ENCODE measurements at places on chromosomes 1 and 21.

- DNase-seq: no peak
Observed at GRCh38 chr1:87530042-87530807, 201.5 kb downstream of the LMO4 start.

DNA sequence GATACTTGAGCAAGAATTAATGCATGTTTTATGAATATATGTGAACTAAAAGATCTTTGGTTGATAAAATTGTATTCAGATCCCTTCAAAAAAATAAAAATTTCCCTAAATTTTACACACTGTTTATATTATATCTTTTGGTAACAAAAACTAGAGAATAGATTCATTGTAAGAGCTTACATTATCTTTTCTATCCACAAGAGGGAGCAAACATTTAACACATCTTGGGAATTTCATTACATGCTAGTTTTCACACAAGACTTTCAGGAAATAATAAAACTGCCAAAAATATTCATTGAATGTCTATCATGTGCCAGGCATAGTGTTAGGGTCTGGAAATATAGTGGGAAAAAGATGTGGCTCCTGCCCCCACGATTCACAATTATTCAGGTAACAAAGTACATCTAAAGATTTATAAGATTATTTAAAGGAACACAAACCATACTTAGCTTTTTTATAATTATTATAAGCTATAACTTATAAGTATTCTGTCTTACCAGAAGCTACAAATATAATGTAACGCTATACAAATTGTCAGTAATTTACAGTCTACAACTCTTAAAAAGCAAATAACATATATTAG is 30.6 kb downstream of the FAF1 start:
- no peak for DNase-seq

GRCh38 chr1:100775483-100775882 is 55.9 kb downstream of the VCAM1 start:
- DNase-seq: no peak

DNA sequence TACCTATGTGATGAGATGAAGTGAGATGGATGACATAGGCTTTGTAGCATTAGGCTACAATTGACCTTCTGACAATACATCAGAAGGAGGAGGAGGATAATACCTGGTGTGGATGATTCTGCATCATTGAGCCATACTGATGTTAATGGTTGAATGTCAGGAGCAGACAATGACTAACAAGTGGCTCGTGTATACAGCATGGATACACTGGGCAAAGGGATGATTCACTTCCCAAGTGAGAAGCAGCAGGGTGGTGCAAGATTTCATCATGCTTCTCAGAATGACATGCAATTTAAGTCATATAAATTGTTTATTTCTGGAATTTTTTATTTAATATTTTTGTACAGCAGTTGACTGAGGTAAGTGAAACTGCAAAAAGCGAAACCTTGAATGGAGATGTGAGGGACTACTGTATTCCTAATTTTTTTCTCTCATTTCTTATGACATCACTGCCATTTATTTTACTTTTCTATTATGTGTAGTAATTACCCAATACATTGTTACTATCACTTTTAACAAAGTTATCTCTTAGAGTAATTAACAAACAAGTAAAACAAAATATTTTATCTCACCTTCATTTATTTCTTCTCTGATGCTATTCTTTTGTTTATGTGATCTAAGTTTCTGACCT is 34.4 kb upstream of the COP1 start:
- DNase-seq: no peak

GRCh38 chr1:205920861-205921569 is 22.2 kb downstream of the SLC26A9 start:
- no peak for DNase-seq

GRCh38 chr21:40070871-40071270 is 203.6 kb downstream of the PCP4 start:
- no peak for DNase-seq

DNA sequence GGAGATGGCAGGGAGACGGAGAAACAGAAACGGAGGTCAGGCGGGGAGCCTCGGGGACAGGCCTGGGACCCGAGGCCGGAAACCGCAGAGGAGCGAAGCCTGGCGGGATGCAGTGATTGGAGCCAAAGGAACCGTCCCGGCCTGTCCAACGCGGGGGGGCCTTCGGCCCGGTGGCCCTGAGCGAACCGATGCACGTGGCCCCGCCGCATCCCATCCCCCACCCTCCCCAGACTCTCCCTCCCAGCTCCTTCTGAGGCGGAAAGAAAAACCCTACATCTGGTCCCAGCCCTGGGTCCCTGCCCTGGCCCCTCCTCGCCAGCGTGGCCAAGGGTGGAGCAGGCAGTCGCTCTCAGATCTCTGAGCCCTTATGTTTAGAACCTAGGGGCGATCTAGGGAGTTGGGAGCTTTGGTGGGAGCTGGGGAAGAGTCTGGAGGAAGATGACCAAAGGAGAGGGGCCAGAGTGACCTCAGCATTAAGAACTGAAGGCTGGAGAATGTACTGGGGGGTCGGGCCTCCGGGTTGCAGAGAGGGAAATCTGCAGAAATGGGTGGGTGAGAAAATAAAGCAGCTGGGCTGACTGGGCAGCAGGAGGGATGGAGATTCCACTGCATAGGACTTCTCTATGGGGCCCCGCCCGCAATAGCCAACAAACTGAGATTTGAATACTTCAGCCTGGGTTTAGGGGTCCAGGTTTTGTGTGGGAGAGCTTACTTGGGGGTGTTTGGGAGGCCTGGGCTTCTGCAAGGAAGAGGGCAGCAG is 1.5 kb upstream of the CRABP2 start:
- DNase-seq: no peak

DNA sequence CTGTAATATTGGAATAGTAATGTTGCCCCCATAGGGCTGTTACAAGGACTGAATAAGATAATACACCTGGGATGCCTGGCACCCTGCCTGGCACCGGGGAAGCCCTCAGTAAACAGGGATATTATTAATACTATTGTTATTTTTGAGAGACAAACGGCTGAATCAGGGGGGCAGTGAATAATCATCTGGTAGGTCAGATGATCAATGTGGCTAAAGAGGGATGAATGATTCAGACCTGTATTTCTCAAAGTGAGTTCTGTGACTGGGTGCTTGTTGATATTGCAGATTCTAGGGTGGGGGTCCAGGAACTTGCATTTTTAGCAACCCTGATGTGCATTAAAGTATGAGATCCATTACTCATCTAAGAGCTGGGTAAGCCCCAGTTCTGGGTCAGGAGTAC is 46.2 kb upstream of the BCL10 start:
- DNase-seq: no peak

- DNase-seq: no peak
Observed at GRCh38 chr21:37758982-37759381, 157.3 kb downstream of the KCNJ6 start.

DNA sequence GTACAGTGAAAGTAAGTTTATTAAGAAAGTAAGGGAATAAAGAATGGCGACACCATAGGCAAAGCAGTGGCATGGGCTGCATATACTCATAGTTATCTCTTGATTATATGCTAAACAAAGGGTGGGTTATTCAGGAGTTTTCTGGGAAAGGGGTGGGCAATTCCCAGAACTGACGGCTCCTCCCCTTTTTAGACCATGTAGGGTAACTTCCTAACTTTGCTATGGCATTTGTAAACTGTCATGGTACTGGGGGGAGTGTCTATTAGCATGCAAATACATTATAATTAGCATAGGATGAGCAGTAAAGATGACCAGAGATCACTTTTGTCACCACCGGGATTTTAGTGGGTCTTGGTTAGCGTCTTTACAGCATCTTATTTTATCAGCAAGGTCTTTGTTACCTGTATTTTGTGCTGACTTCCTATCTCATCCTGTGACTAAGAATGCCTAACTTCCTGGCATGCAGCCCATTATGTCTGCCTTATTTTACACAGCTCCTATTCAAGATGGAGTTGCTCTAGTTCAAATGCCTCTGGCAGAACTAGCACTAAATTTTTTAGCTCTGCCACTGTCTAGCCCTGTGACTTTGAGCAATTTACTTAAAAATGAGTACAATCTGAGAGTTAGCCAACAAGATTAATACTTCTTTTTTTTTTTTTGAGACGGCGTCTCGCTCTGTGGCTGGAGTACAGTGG is 110.3 kb upstream of the PALMD start:
- DNase-seq: no peak

GRCh38 chr1:172325531-172325930 is 95.0 kb upstream of the C1orf105 start:
- no peak for DNase-seq

DNA sequence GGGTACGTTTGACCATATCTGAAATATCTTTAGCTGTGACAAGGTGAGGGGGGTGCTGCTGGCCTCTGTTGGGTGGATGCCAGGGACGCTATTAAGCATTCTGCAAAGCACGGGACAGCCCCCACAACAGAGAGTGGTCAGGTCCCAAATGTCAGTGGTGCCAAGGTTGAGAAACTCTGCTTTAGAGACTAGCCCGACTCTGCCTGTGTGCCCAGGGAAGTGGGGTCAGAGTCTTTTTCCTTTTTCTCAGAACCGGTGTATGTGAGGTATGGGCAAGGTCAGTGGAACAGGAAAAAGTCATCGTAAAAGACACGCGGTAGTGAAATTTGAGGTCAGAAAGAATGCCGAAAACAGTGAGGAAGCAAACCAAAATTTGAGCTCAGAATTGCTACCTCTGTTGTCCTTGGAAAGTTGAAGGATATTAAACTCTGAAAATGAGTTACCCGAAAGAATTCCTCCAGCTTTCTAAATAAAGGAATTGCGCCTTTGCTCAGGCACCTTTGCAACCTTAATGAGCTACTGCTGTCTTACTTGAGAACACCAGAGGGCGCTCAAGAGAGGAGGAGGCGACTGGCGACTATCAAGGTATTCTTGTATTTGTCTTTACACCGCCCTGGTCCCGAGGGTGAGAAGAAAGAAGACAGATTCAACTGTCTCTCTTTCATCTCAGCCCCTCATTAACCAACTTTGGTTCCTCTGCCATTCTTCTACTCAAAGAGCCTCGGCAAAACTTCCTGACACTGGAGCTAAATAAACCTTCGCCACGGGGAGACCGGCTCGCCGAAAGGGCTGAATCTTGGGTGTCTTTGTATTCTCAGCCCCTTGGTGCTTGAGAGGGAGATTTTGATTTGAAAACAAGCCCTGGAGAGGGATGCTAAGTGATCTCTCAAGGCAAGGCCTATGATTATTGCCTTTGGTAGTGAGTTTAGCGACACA is 85.4 kb upstream of the OLIG2 start:
- no peak for DNase-seq

DNA sequence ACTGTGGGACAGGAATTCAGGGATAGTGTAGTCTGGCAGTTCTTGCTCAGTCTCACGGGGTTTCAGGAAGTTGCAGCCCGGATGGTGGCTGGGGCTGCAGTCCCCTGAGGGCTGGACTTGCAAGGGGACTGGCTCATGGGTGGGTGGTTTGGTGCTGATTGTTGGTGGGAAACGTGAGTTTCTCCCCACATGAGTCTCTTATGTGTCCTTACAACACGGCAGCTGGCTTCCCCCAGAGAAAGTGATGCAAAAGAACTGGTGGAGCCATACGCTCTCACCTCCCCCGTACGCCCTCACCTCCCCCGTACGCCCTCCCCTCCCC is 64.9 kb downstream of the EVA1C start:
- DNase-seq: no peak

DNA sequence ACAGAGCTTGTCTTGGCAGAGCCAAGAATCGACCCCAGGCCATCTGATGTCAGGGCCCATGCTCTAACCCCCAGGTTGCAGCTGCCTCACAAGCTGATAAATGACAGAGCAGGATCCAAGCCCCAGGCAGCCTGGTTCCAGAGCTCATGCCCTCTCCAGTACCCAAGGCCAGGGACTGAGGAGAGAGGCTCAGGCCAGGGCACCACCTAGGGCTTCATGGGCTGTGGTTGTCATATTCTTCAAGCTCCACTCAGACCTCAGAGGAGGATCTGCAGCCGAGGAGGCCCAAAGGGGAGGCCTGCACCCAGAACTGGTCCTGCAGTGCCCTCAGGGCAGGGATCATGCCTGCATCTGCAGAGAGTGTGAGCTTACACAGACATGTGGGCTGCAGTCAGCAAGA is 301.1 kb downstream of the MATN1 start:
- no peak for DNase-seq

DNA sequence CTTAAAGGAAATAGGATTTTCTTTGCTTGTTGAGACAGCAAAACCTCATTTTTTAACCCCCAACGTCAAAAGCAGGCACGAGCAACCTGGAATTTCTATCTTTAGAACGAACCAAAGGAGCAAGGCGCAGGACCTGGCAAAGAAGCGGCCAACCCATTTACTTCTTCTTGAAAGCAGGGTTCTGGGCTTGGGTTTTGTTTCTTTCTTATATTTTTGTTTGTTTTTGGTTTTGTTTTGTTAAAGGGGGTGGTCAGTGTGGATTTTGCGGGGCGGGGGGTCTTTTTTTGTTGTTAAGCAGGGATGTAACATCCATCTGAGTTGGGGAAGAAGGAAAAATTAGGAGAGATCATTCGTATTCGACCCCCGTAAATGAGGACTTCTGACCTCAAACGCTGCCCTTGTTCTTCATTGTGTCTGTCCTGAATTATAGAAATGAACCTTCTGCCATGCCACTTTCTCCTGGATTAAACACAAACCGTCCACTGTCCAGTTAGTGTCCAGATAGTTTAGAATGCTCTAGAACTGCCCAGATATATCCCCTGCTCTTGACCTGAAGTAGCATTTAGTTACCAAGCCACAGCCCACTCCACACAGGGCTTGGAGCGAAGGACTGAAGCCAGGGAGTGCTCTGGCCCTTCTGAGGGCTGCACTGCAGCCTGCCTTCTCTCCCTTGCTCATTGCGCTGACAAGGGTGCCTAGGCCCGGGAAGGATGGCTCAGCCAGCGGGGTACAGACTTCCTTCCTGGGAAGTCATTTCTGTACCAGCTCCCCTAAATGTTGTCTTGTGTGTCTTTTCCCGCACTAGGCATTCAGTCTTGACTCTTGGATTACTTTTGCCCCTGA is 909 bp upstream of the APP start:
- DNase-seq: no peak

GRCh38 chr1:15465674-15466073 is 9.1 kb downstream of the CELA2A start:
- DNase-seq: no peak

DNA sequence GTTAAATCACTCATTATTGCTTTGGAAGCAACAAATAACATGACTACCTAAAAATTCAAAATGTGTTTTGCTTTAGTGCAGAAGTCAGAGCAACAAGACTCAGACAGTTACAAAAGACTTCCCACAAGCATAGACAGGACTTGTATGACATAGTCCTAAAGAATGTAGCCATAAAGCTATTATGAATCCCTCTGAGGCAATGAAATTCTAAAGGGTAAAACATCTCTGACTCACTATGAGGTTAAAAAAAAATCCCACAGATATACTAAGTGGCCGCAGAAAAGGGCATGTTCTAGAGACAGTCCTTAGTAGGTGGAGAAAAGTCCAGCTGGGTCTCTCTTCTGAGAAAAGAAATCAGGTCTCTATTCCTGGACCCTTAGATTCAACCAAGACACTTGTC is 4.9 kb downstream of the PRKAB2 start:
- no peak for DNase-seq

Measured in stimulated activated CD8-positive, alpha-beta memory T cell treated with anti-CD3 and anti-CD28 coated beads, Interleukin-2, amount 100 ng/mL, for 1 hour (primary cell).